ENCODE measurements at places on chromosomes 16 and 17.

GRCh38 chr17:49219987-49220386 is 9.5 kb downstream of the ABI3 start:
- DNase-seq, result no peak

DNA sequence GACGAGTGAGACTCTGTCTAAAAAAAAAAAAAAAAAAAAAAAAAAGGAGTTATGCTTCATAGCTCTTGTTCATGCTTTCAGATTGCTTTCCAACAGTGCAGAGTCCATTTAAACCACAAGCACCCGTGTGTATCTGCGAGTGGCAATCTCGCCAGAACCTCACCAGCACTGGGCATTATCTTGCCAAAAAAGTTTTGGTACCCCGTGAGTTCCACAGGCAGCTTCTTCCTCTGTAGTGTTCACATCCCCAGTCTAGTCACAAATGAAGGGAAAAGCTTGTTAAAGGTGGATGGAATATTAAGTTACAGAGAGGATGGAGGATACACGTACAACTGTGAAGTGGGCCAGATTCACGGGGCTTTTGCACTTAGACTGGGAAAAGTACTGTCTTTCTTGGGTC is 33.5 kb downstream of the WSB1 start:
- no peak for DNase-seq

DNA sequence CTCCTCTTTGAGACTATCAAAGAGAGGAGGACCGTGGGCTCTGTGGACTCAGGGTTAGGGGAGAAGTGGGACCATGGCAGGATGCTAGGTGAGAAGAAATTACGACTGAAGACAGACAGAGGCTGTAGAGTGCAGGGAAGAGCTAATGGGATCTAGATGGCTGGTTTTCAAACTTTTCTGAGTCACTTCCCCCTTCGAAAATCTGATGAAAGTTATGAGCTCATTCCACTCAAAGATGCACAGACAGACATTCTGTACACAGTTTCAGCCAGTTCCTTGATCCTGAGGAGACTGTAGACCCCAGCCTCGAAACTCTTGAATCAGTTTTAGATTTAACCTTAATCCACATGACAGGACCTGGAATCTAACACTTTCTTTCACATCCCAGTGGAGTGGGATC is 40.7 kb downstream of the RGS9 start:
- DNase-seq, result no peak

- no peak for DNase-seq
These were observed 5.4 kb upstream of the MMD start for GRCh38 chr17:55426851-55427586.

- DNase-seq, result peak; percentile 85
These were observed at the start of gene MYCBPAP for GRCh38 chr17:50507871-50508572. Gene MYCBPAP (plus strand): TSS chr17:50508439. CDS start chr17:50508675, 236 bp downstream.

DNA sequence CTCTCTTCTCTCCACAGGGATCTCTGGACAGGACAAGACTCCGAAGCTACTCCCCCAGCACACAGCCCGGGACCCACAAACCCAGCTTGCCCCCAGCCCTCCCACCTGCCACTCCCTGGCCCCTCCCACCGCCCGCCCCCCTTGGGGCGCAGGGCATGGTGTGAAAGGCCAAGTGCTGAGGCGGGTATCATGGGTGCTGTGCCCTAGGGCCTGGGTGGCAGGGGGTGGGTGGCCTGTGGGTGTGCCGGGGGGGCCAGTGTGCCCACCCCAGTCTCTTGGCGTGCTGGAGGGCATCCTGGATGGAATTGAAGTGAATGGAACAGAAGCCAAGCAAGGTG is 11.4 kb downstream of the THRA start:
- no peak for DNase-seq

Data from posterior cingulate gyrus (tissue), 11 donors.